ENCODE measurements at places on chromosomes 1 and 21.
A peak's percentile ranks its signal among the peaks of the same experiment; 100 is the strongest.

GRCh38 chr1:154014154-154014907, 23.8 kb downstream of the RPS27 start:
- peak; percentile 75 for DNase-seq

DNA sequence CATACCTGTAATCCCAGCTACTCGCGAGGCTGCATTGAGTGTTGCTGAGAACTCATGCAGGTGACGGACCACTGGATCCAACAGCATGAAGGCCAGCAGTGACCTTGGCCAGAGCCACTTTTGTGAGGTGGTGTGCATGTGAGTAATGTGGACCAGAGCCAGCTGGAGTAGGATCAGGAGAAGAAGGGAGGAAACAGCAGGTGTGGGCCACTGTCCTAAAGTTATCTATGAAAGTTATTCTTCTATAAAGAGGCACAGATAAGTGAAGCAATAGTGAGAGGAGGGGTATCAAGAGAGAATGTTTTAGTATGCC, 47.8 kb downstream of the TCP10L start:
- no peak for DNase-seq

DNA sequence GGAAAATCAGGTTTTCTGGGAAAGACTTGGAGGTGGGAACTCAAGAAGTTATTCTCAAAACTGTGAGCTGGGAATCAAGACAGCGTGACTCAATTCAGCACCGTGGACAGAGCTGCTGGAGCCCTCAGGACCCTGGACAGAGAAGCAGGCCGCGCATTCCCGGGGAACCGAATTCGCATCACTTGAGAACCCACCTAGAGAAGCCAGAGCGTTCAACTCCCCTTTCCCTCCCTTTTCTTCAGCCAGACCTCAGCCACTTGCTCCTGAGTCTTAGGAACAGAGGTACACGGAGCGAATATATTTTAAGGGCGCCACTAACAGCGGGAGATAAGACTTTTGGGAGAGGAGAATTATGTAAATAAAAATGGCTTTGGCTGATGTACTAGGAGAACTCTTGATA, 2.0 kb upstream of the LIN28A start:
- DNase-seq, result peak; percentile 47

DNA sequence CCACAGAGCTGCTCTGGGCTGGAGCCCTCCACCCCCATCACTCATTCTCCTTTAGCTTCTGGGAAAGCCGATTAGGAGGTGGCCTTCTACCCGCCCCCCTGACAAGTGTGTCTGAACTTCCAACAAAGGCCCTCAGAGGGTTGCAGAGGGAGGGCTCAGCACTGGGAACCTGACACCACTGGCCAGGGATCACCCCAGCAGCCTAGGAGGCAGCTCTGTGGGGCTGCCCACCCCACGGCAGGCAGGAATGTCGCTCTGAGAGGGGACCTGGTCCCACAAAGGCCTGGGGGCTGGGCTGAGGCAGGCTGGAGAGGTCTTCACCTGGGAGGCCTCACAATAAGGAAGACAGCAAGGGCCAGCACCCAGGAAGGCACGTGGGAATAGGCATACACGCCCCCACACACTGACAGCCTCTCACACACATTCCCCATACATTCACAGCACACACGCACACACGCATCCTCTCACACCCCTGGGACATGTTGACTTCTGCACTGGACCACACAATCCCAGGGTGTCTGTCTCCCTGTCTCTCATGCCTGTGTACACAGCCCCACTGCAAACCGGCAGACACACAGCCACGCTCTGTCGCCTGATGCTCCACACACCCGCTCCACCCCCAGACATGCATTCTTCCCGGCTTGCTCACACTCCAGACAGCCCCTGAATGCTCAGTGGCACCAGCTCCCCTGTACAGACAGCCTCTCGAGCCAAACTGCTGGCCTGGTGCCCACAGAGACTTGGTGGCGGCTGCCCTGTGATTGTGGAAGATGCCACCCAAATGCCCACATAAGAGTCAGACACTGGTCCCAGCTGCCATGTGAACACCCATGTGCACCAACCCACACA, 30.7 kb downstream of the DMBX1 start:
- peak; percentile 79 for DNase-seq

DNA sequence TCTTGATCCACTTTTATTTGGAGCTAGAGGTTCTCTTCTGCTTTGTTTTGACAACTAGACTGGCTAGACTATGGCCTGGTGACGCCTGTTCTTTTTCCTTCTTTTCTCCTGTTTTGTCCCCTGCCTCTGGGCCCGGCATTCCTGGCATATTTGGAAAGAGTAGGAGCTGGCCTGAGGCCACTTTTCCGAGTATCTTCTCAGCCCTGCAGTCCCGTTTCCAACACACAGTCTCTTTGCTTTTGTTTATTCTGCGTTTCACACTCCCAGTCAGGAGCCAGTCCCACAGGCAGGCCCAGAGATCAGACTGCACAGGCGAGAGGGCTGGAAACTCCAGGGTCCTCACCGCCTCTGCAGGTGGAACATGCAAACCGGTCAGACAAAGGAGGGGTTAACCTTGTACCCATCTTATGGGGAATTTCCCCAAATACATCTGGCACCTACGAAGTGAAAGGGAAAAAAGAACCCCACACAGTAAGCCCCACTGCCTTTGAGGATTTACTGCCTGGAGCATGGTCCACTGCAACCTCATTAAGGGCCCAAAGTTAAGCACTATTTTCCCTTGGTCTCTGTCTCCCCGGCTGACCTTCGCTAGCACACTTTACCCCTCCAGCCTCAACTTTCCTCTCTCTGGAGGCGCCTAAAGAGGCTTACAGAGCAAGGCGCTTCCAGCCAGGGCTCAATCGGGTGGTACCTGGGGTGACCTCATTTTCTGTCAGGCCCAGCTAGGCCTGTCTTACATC, 141.1 kb downstream of the TOMM20 start:
- peak; percentile 81 for DNase-seq

GRCh38 chr1:17523321-17524041, 16.0 kb upstream of the ARHGEF10L start:
- no peak for DNase-seq

DNA sequence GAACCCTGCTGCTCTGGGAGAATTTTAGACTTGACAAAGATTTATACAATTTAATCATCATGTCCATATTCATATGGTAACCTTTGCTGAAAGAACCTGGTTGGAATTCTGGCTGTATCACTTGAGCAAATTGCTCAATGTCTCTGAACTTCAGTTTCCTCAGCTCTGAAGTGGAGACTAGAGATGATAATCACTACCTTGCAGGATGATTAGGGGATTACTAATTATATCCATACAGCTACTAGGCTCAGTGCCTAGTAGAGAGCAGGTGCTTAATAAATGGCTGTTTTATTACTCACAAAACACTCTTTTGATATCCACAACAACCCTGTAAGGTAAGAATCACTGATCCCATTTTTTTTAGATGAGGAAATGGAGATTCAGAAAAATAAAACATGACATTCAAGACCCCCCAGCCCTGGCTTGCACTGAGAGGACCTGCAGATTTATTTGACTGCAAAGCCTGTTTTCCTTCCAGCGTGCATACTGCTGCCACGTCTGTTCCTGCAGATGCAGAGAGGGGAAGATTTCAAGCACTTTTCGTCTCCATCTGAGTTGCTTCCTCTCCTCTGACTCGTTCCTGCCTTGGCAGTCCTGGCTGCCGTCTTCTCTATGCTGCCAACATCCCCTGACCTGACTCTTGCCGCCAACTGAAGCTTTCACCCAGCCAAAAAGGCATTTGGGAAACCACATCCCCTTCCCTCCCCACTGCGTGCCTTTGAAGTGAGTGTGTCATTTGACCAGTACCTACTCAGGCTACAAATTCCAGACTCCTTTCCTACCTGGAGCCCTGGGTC, 203.0 kb downstream of the PLPP3 start:
- DNase-seq, result peak; percentile 95

GRCh38 chr1:13586001-13586400, 2.4 kb downstream of the PDPN start:
- peak; percentile 40 for DNase-seq

DNA sequence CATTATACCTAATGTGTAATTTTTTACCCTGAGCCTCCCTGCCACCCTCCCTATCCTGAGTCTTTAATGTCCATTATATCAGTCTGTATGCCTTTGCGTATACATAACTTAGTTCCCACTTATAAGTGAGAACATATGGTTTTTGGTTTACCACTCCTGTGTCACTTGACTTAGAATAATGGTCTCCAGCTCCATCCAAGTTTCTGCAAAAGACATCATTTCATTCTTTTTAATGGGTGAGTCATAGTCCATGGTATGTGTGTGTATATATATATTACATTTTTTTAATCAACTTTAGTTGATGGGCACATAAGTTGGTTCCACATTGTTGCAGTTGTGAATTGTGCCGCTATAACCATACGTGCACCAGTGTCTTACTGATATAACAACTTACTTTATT, 477.1 kb upstream of the NEGR1 start:
- no peak for DNase-seq

DNA sequence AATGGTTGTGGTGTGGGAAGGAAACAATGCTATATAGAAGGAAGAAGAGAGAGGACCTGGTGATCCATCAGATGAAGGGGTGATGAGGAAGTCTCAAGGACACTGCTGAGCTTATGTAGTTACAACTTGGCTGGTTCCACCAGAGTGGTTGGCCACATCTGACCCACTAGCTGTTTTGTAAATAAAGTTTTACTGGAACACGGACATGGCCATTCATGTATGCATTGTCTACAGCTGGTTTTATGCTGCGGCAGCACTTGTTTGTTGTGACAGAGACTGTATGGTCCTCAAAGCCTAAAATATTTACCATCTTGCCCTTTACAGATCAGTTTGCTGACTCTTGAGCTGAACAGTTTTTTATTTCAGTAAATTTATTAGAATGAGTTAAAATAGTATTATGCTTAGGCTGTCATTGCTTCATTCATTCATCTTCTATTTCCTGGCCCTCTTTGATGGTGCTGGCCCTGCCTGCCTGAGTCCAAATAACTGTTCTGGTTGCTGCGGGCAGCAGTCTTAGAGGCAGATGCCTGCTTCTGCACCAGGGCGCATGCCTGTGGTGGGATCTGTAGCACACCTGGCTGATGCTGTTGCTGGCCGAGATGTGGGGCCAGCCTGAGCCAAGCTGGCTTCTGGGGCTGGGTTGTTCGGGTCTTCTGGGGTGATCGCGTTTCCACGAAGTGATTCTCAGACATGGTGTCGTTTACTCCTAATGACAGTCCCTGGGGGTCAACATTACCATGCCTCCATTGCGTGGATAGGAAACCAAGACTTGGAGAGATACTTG, 61.4 kb upstream of the WNT4 start:
- DNase-seq, result no peak

Measured in MG63 (cell line).